ENCODE measurements at places on chromosomes 16 and 17. TPM values are rescaled to one million over a fixed set of nuclear protein-coding genes. Genes with fewer than 3 reads are reported as not detected.

GRCh38 chr17:48961516-48962233, 6.7 kb downstream of the GIP start:
- DNase-seq: no peak

DNA sequence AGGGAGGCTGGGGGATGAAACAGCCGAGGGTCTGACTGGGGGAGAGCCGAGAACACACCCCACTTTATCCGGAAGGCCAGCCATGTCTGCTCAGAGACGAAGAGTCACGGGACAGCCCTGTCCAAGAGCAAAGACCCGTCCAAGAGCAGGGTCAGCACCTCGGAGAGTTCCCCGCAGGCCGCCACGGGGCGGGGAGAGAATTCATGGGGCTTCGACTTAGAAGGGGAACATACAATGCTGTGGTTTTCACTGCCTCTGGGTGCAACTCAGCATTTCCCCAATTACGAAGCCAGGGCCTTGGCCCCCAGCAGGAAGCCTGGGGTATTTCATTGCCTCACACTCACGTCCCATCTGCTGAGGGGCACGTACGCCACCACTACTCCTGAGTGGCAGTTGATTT, 59.3 kb downstream of the JPH3 start:
- no peak for DNase-seq

DNA sequence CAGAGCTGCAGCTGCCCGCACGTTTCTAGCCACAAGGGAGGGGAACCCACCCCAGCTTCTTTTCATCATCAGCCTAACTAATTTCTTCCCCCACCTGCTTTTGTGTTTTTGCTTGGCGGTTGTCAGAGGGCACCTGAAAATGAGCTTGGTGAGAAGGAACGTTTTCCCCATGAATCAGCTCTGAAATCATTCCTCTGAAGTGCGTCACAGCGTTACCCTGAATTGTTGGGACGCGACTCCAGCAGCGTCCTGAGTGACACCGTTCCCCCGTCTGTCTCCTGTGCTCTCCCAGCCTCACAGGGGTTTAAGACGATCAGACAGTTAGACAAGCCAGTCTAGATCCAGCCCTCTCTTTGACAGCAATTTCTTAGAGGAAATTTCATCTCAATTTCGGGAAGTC, 722.9 kb upstream of the EEF2KMT start:
- DNase-seq: no peak

DNA sequence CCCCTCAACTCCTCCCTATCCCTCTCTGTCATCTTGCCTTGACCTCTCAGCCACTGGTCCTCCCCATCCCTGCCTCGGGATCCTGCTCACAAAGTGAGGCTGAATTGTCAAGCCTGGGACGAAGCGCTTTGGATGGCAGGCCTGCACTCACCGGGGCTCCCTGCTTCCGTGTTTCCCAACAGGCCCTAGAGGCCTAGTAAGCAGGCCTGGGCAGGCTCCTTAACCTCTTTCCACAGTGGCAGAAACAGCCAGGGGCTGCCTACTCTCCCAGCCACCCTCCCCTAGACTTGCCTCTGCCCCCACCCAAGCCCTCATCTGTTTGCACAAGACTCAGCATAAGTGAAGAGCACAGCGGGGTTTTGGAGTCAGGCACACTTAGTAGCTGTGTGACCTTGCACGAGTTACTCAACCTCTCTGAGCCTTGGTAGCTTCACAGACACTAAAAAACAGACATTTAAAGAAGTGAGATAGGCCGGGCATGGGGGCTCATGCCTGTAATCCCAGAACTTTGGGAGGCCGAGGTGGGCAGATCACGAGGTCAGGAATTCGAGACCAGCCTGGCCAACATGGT, 5.0 kb upstream of the FADS6 start:
- DNase-seq: no peak

GRCh38 chr17:70886648-70887047, 717.3 kb downstream of the KCNJ2 start:
- no peak for DNase-seq

GRCh38 chr16:68607443-68607842, 37.7 kb upstream of the CDH3 start:
- DNase-seq: no peak

- DNase-seq: no peak
These were observed 93.3 kb downstream of the MYO1D start for GRCh38 chr17:32783602-32784001.

Gene SOX8
- 68.4 TPM for total RNA-seq

DNA sequence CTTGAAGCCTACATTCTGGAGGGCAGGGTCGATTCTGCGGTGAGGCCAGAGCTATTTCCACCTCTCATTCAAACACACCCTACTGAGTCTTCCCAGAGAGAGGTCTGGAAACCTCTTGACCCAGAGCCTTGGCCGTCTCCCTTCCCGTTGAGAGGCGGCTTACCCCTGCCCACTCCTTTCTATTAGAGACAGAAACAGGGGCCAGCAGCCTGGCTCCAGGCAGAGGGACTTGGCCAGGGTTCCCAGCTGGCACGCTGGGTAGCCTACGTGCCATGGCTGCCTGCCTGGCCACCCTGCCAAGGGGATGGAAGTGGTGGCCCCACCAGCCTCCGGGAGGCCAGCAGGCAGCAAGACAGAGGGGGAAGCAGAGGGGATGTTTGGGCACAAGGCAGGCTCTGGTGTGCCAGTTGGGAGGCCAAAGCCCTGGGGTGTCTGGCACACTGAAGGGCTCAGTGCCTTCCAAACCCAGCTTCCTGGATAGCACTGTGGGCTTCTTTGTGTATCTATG, 6.0 kb downstream of the STAC2 start:
- DNase-seq: no peak

Gene C16orf74
- not detected for total RNA-seq

DNA sequence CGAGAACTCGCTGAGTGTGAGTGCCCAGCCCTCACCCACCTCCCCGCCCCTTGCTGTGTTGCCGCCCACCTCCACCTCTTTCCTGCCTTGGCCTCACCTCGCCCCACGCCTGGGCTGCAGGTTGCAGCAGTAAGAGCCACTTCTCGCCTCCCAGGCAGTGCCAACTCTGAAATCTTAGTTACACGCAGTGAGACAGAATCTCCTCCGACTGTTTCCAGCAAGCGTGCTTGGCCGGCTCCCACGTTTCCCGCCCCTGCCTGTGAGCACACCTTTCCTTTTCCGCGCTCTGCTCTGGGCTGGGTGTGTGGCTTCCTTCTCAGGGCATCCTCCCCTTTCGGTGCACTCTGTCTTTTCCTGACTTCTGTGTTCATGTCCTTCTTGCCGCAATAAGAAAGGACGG, 5.7 kb downstream of the ENGASE start:
- DNase-seq: no peak

GRCh38 chr16:54412037-54412436, 125.5 kb upstream of the IRX3 start:
- DNase-seq: no peak

Gene DPEP2
- total RNA-seq: 12.6 TPM

GRCh38 chr17:75756451-75757085, 8.4 kb downstream of the GALK1 start:
- no peak for DNase-seq

Gene CETP
- not detected for total RNA-seq

DNA sequence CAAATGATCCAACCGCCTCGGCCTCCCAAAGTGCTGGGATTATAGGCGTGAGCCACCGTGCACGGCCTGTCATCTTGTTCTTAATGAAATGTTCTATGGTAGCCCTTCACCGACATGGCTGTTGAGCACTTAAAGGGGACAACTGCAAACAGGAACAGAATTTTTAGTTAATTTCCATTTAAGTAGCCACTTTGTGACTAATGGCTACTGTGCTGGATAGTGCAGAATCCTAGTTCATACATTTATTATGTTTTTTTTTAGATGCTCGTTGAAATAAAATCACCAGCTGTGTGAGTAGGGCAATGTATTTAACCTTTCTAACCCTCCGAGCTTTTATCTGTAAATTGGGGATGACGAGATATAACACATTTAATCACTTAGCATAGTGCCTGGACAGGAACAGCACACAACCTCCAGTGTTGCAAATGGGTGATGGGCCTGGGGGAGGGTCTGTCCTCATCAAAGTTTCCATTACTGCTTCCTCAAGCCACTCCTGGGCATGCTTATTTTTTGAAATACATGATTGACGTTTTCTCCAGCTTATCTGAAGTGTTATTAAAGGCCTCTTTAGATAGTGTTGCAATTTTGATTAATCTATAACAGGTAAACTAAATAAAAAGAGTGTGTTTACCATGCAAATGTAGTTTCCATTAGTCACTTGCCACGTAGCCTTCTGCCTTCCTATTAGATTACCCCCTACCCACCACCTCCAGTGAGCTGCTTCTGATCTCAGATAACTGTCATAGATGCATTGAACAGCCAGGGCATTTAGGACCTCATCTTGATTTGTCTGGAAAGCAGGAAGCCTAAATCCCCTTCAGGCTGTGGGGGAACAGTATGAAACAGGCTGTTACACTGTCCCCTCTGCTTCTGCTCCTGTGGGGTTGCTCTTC, 42.5 kb upstream of the TANC2 start:
- DNase-seq: no peak

GRCh38 chr17:3962217-3962964, 1.8 kb downstream of the ATP2A3 start:
- DNase-seq: no peak

DNA sequence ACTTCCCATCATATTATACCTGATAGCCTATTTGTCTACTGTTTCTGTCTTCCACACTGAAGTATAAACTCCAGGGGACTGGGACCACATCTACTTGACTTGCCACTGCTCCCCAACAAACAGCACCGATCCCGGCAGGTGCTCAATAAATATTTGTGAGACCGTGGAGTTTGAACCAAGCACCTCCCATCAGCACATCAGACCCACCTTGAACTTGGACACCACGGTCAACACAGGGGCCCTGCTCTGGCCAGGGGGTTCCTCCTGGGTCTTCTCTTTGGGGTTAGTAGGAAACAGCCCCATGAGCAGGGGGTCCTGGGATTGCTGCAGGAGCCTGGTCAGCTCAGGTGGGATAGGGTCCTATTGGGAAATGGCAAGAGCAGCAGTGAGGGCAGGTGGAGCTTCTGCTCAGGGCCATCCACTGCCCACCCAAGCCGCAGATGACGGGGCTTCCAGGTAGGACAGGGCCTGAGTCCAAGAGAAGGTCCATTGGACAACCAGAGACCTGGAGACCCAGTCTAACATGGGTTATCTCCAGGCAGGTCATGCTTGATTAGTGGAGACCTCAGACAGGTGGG, 19.9 kb downstream of the ZNHIT3 start:
- no peak for DNase-seq

Gene P4HB
- 438 TPM for total RNA-seq

- DNase-seq: no peak
These were observed 14.4 kb upstream of the MYLK3 start for GRCh38 chr16:46762583-46762982.

Gene CPHXL2
- not detected for total RNA-seq

DNA sequence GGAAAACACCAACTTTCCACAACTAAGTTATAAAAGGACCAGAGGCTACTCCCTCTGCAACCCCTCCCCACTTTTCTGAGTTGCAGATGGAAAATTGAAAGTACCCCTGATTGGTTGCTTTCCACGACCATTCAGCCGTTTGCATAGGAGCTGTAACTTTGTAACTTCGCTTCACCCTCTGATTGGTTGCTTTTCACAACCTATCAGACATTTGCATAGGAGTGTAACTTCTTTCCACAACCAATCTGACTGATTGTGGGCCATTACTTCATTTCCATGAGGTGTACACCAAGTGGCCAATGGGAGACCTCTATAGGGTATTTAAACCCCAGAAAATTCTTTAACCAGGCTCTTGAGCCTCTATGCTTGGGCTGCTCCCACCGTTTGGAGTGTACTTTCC, 644.1 kb downstream of the WWOX start:
- no peak for DNase-seq

Gene HOXB1
- not detected for total RNA-seq

DNA sequence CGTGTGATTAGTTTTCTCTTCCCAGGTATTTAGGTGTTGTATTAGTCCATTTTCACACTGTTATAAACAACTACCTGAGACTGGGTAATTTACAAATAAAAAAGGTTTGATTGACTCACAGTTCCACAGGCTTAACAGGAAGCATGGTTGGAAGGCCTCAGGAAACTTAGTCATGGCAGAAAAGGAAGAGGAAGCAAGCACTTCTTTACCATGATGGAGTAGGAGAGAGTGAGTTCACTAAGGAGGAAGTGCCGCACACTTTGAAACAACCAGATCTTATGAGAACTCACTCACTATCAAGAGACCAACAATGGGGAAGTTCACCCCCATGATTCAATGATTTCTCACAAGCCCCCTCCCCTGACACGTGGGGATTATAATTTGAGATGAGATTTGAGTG, 1343.7 kb upstream of the GOT2 start:
- DNase-seq: no peak

Gene FBXL16
- total RNA-seq: 2.4 TPM
